ENCODE measurements at places on chromosomes 7 and 10.

DNA sequence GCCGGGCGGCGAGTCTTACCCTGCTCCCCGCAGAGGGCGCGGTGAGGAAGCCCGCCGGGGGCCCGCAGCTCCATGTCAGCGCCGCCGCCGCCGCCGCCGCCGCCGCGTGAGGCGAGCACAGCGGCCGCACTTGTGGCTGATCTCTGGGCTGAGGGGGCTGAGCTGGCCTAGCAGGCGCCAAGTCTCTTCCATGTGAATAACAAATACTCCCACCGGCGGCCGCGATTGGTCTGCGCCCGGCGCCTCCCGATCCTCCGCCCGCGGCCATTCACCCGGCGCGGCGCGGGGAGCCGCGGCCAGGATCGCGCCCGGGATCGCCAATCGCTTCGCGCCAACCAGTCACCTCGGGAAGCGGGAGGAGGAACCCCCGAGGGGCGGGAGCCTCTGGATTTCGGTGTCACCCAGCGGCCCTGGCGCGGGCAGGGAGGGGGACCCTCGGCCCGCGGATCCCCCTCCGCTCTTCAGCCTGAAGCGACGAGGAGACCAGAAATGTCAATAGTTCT lies at the start of gene GRM8:
GRM8 (minus strand) TSS at position 164 of the 503 bp plus-strand sequence.
- DNase-seq = no peak

DNA sequence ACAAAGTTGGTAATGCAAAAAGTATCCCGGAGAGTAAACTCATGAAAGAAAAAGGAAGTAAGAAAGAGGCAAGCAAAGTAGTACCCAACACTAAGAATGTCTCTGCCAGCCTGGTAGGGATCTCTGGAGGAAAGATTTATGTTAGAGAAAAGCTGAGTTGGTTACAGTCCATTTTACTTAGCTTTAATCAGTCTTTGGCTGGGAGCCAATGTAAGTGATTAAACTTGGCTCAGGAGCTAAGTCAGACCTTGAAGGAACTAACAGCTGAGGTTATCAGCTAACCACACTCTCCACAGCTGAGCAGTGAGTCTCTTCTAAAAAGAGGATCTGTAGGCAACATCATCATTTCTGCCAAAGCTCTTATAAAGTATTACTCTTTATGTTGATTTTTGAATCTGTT lies 148.0 kb downstream of the ANKRD7 start:
- no peak for DNase-seq

GRCh38 chr10:114029655-114030054 lies 14.0 kb upstream of the ADRB1 start:
- no peak for DNase-seq

DNA sequence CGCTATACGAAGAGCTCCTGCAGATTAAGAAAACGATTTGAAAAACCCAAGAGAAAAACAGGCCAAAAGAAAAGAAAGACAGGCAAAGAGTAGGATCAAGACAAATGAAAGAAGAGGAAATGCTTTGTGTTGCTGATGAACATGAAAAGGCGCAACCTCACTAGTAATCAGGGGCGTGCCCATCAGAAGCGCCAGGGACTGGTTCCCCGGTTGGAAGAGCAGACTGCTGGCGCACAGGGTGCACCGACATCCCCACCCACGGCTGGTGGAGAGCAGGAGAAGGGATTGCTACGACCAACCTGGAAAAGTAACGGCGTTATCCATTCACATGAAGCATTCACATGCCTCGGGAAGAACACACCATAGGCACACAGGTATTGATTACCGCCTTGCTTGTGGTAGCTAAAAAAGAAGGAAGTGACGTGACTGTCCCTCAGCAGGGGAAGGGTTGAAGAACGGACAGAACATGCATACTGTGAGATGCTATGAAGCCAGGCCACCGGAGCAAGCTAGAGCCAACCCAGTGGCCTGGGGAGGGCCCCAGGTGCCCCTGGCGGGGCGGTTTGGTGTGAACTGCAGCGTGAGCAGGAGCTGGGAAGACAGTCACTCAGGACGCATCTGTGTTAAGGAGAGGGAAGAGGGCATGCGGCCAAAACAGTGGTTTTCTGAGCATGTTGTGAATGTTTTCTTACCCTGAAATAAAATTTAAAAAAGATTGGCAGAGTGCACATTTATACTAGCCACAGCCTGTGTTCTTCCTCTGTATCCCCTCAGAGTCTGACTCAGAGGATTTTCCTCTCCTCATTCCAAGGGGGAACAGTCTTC lies 18.3 kb downstream of the AGAP3 start:
- no peak for DNase-seq

GRCh38 chr10:56836659-56837058 lies 475.6 kb upstream of the ZWINT start:
- DNase-seq = no peak

DNA sequence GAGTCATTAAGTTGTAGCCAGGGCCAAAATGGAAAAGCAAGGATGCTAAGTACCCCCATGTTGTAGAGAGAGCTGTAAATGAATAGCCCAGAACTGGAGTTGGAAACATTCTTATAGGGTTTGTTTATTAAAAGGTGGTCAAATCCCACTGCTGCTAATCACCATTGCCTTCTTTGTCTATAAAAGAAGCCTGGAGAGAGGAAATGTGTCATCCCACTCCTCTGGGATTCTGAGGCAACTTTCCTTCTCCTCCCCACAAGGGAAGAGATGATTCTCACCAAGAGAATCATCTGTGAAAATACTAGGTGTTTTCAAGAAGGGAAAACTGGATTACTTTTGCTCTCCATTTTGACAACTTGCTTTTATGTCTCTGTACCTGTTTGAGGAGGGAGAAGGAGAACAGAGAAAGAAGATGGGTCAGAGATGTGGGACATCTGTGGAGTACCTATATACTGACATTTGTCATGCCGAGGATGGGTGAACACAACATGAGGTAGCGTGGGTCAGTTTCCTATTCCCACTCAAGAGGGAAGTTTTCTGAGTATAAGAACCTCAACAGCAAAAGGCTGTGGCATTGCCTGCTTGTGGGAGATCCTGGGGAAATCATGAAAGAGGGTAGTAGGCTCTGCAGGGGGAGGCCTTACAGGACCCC lies 262.2 kb downstream of the KIF20B start:
- no peak for DNase-seq

Data from AG09319 (cell line).